Colonic mucosa (tissue), 4 donors: ENCODE measurements at places on chromosomes 13 and 19. TPM values are rescaled to one million over a fixed set of nuclear protein-coding genes. Genes with fewer than 3 reads are reported as not detected.

- no peak for DNase-seq
Observed at GRCh38 chr13:47646298-47646697, 354.8 kb downstream of the SUCLA2 start.

DNA sequence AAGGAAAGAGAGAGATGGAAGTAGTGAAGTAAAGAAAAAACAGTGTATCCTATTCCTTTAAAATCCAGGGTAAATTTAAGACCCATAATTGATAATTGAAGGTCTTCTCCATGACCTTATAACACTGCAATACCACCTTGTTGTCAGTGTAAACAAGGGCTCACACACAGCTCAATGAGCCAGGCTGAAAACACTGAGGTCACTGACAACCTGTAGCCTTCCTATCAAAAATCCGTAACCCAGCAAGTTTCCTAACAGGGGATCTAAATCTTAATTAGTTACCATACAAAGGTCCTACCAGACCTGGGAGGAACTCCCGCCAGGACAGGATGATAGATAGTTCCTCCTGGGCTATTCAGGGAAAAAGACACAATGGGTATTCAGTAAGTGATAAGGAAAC is 1677.1 kb downstream of the OLFM4 start:
- no peak for DNase-seq

- DNase-seq: no peak
Observed at GRCh38 chr19:8150998-8151766, 1.8 kb upstream of the FBN3 start.

DNA sequence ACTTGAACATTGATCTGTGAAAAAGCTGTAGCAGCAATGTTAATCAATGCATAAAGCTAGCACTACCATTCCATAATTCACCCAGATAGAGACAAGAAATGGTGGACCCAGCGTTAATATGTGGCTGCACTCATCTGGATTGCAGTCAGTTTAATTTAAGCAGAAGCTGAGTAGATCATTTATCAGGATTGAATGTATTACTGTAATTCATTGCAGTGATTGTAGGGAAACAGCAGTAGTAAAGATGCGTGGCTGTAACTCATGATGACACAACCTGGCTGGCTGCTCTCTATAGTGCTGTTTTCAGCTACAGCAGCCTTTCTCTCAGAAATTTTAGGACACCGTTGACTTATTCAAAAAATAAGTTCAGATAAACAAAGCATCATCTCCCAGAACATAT is 499.5 kb upstream of the SLITRK6 start:
- no peak for DNase-seq

DNA sequence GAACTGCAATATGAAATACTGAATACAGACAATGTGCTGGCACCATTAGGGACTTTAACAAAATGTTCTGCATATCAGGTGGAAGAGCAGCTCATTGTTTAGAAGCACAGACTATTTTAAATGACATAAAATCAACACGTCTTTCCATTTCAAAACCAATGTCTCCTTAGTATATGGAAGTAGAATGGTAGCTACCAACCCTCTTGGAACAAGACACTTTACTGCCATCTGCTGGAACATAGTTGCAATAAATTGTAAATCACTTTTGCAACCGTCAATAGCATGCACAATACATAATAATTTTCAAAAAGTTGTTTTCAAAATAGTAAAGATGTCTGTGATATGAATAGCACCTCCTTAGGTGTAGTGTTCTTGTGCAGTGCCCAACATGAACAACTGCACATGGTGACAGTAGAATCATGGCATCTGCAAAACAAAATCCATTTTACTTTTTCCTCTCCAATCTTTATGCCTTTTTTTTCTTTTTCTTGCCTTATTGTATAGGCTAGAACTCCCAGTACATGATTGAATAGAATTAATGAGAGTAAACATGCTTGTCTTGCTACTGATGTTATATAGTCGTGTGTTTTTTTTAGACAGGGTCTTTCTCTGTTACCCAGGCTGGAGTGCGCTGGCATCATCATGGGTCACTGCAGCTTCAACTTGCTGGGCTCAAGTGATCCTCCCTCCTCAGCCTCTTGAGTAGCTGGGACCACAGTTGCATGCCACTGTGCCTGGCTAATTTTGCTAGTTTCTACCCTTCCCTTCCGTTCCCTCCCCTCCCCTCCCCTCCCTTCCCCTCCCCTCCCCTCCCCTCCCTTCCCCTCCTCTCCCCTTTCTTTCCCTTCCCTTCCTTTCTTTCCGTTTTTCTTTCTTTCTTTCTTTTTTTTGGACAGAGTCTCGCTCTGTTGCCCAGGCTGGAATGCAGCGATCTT is 7.8 kb upstream of the LYPD5 start:
- no peak for DNase-seq

GRCh38 chr19:50764409-50764808 is 5.9 kb upstream of the GPR32 start:
- no peak for DNase-seq

- DNase-seq: no peak
Observed at GRCh38 chr19:10168386-10168948, 26.3 kb downstream of the DNMT1 start.

DNA sequence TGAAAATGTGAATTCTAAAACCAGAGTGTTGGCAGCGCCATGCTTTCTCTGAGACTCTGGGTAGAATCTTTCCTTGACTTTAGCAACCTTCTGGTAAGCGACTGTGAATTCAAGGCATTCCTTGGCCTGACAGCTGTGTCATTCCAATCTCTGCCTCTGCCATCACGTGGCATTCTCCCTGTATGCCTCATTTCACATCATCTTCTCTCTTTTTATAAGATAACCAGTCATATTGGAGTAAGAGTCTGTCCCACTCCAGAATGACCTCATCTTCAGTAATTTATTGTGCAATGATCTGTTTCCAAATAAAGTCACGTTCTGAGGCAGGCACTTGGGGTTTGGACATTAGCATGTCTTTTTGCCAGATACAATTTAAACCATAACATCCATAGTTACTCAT is 103.4 kb upstream of the POSTN start:
- DNase-seq: no peak

DNA sequence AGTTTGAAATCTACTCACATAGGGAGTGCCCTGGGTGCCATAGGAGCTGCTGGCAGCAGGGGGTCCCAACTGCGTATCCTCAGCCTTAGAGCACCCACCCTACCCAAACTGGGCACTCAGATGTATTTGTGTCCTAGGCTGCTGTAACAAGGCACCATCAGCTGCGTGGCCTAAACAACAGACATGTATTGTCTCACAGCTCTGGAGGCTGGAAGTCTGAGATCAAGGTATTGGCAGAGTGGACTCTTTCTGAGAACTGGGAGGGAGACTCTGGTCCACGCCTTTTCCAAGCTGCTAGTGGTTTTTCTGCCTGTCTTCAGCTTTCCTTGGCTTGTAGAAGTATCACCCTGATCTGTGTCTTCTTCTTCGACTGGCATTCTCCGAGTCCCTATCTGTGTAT is 83.6 kb downstream of the FGF14 start:
- DNase-seq: no peak

DNA sequence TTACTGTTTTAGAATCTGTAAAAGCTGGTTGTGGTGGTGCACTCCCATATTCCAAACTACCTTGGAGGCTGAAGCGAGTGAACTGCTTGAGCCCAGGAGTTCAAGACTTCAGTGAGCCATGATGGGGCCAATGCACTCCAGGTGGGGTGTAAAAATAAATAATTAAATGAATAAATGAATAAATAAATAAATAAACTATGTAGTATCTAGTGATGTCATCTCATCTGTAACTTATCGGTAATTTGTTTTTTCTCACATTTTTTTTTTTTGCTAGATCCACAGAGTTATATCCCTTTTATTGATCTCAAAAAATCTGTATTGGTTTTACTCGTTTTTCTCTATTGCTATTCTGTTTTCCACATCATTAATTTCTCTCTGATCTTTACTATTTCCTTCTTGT is 5.0 kb downstream of the SCGB2B2 start:
- DNase-seq: no peak

DNA sequence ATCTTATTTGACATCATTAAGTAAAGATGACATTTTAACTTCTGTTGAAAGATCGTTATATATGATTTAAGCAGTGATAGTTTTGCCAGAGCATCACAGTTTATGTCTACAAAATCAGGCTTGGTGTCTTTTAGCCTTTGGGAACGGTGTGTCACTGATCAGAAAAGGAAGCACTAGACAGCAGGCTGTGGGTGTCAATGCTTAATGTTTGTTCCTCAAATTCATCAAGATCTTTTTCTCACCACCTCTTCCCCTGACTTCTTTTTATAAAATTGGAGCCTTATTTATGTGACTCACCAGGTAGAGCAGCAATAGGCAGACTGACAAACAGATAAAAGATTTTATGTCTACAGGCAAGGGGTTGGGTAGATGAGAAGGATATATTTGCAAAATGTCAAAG is 1558.5 kb downstream of the EFNB2 start:
- no peak for DNase-seq

GRCh38 chr19:2542341-2543069 is 66.6 kb downstream of the GADD45B start:
- DNase-seq: no peak

- DNase-seq: no peak
Observed at GRCh38 chr13:114286808-114287207, 5.4 kb downstream of the UPF3A start.

Gene NKPD1
- 0.07 TPM for total RNA-seq

Gene ZNF560
- total RNA-seq: not detected

Gene KLHL1
- total RNA-seq: 0.11 TPM

Gene KLK14
- 0.52 TPM for total RNA-seq

Gene ZNF541
- total RNA-seq: 0.21 TPM

Gene OR7A5
- total RNA-seq: not detected

Gene GFY
- not detected for total RNA-seq

Gene METTL21C
- total RNA-seq: not detected
